Substantia nigra (tissue), 51 donors: ENCODE measurements at places on chromosomes 2 and 18.

- DNase-seq: no peak
Measured at GRCh38 chr2:11467129-11467649, 1.2 kb upstream of the E2F6 start.

DNA sequence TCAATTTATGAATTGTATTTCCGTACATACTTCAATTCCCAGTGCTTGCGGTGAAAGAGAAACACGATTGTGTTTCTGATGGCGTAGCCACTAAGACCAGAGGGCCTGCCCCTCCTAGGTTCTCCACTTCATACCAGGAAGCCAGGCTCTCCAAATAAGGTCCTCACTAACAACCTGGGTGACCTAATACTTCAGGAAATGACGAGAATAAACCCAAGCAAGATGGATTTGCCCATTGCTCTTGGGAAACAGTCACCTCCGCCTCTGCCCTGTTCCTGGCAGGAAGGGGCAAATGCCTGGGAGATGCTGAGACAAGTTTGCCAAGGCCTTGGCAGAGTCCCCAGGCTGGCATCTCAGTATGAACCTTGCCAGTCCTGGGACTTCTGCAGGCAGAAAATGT, 41.8 kb downstream of the TTC32 start:
- DNase-seq: no peak

DNA sequence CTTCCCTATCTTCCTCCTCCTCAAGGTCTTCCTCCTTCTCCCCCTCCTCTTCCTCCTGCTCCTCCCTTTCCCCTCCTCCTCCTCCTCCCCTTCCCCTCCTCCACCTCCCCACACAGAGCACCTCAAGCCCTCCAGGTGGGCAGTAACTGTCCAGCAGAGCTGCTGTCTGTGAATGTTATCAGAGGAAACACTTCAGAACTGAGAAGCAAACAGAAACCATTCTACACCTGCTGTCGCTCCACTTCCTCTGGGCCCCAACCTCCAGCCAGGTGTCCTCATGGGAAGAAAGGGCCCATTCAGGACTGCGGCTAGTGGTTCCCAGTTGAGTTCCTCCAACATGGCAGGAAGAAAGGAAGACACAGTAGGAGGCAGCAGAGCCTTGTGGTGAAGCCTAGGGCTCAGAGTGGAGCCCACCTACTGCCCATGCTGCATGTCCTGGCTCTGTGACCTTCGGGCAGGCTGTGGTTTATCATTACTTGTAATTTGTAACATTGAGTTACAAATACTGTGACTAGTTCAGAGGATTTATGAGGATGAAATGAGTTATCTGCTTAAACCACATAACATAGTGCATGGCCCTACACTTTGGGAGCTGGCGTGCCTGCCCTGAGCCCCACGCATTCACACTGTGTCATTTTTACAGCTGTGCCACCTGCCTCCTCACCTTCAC, 165.9 kb upstream of the ID2 start:
- DNase-seq: no peak

- no peak for DNase-seq
Measured at GRCh38 chr2:221724631-221725203, 152.6 kb upstream of the EPHA4 start.

- no peak for DNase-seq
Measured at GRCh38 chr2:44722026-44722625, 219.4 kb upstream of the SIX3 start.

GRCh38 chr2:118634876-118635275, 212.6 kb downstream of the EN1 start:
- DNase-seq: no peak

GRCh38 chr18:49123431-49123830, 172.7 kb upstream of the SMAD7 start:
- DNase-seq: no peak

- DNase-seq: no peak
Measured at GRCh38 chr18:65906621-65907034, 155.8 kb downstream of the CDH7 start.

DNA sequence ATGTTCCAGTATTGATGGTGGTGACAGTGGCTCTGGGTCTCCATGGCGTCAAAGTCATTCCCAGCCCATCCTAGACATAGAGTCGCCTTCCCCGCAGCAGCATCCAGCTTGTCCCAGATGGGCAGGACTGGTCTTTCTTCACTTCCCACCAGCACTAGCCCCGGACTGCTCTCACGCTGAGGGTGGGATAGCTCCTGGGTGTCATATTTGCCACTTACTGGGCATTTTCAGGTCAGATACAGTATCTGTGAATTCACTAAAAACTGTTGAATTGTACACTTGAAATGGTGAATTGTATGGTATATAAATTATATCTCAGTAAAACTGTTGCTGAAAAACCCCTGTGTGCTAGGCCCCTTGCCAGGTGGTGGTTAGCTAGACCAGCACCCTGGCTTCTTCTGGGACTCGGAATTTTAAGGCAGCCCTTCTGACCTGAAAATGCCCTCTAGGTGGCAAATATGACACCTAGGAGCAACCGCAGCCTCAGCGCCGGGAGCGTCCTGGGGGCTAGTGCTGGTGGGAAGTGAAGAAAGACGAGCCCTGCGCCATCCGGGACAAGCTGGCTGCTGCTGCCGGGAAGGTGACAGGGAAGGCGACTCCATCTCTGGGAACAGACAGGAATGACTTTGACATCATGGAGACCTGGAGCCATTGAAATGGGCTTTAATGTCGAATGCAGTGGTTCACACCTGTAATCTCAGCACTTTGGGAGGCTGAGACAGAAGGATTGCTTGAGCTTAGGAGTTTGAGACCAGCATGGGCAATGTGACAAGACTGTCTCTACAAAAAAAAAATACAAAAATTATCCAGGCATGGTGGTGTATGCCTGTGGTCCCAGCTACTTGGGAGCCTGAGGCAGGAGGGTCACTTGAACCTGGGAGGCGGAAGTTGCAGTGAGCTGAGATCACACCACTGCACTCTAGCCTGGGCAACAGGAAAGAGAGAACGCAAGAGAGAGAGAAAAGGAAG, 56.2 kb downstream of the DDX1 start:
- DNase-seq: no peak

GRCh38 chr2:170106102-170106840, 71.7 kb upstream of the MYO3B start:
- DNase-seq: no peak

DNA sequence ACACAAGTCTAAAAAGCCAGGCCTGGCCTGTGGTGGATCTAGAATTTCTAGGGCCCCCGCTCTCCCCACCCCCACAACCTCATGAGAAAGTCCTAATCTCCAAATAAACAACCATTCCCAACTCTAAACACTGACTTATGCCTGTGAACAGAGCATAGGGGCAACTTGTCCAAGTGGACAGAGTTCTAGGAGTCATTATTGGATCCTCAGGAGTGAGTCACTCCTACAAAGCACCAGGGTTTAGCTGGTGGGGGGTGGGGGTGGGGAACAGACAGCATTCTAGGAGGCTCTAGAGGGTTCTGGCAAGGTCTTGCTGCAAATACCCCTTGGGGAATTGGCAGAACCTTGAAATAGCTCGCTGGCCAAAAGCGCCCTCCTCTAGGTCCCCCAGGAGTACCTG, 83.3 kb downstream of the ZCCHC2 start:
- DNase-seq: no peak

- DNase-seq: no peak
Measured at GRCh38 chr2:55152475-55153412, 79.3 kb downstream of the CLHC1 start.

GRCh38 chr2:205386109-205386508, 296.2 kb upstream of the NRP2 start:
- DNase-seq: no peak

- DNase-seq: no peak
Measured at GRCh38 chr18:33844232-33844631, 266.2 kb downstream of the ASXL3 start.

- DNase-seq: no peak
Measured at GRCh38 chr2:240629968-240630770, 4.9 kb downstream of the GPR35 start.

GRCh38 chr2:151792589-151792988, 35.6 kb downstream of the ARL5A start:
- no peak for DNase-seq

- DNase-seq: no peak
Measured at GRCh38 chr2:124149571-124149970, 124.5 kb downstream of the CNTNAP5 start.

GRCh38 chr2:239946864-239947728, 78.0 kb downstream of the NDUFA10 start:
- peak; percentile 43 for DNase-seq

DNA sequence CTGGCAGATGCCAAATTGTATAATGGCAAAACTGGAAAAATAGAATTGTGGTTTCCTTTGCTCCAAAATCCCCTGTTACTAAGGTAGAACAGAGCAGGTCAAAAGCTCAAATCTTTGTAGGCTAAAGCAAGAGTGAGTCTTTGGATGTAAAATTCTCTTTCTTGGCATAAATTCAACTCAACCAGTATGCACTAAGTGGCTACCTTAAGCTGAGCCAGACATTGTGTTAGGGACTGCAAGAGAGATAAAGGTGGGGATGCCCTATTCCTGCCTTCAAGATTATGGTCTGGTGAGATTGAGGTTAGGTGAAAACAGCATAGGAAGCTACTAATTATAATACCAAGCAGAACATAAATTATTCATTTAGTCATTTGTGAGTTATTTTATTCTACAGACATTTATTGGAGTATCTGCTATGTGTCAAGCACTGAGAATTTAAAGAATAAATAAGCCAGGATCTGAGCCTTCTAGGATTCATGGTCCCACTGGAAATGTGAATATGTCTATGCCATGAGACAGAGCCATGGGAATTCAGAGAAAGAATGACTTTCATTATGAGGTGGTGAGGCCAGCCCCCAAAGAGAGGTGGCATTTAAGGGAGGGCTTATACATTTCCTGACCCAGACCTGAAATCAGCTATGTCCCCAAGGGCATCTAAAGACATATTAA, 198.0 kb upstream of the NCKAP5 start:
- DNase-seq: no peak

GRCh38 chr2:173869244-173870229, 95.6 kb downstream of the SP3 start:
- DNase-seq: no peak

DNA sequence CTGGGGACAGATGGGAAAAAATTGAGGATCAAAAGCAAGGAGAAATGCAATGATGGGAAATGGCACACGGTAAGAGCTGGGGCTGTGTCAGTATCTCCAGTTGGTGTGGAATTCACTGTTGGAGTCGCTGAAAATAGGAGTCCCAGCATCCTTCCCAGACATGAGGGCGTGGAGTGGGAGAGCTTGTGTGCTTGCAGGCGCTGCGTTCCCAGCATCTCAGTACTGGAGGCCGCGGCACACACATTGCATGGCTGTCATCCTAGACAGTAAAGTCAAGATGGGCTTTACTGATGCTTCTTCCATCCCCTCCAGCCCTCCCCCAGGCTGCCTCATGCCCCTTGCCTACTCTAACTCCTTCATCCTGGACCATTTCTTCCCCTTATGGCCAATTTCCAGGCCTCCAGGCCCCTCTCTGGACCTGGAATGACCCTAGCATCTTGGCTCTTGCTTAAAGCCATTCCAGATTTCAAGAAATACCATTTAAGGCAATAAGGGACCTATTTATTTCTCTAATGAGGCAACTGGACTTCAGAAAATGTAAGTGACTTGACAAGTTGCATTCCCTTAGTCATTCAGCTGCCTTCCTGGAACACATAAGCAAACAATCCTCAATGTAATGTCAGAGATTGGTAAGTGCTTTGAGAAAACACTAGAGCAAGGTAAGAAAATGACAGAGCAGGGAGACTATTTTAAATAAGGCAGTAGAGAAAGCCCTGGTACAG, 70.5 kb upstream of the TTC39C start:
- no peak for DNase-seq

DNA sequence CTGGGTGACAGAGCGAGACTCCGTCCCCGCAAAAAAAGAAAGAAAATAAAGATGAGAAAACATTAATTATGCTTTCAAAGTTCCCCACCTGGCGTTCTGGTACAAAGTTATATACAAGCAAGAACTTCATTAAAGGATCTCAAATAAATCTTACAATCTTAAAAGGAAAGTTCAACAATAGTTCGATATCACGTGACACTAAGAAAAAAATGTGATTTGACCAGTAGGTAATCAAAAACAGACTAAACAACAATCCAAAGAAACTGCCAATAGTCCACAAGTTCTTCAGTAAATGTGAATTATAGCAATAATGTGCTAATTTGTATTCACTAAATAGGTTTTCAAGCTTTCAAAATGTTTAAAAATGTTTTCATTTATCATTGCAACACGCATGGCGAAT, 130.4 kb downstream of the NRXN1 start:
- no peak for DNase-seq

DNA sequence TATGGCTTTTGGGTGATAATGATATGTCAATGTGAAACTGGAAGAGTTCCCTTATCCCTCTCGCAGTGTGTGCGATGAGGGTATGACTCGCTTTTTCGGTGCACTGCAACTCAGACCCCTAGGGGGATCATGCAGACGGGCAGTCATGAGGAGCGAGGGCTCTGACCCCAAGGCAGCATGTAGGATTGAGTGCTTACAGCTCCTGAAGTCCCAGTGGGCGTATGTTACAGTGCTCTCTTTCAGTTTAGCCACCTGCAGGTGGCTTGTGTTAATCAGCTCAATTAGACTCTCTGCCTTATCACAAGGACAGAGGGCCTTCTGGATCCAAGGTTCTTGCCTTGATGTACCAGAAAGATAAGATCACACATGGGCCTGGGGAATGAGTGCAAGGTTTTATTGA, 1269.9 kb upstream of the GYPC start:
- no peak for DNase-seq
